ENCODE measurements at places on chromosomes 12 and 14.

GRCh38 chr12:130090542-130090941, 71.7 kb upstream of the FZD10 start:
- H3K4me3 ChIP-seq = no peak overlapping the region
- H3K4me1 ChIP-seq = peaks cover 19% of the 10 kb centered on the region
- no peak for DNase-seq
- no peak overlapping the region for H3K27ac ChIP-seq
- H3K27me3 ChIP-seq = no peaks in the 10 kb centered on the region

DNA sequence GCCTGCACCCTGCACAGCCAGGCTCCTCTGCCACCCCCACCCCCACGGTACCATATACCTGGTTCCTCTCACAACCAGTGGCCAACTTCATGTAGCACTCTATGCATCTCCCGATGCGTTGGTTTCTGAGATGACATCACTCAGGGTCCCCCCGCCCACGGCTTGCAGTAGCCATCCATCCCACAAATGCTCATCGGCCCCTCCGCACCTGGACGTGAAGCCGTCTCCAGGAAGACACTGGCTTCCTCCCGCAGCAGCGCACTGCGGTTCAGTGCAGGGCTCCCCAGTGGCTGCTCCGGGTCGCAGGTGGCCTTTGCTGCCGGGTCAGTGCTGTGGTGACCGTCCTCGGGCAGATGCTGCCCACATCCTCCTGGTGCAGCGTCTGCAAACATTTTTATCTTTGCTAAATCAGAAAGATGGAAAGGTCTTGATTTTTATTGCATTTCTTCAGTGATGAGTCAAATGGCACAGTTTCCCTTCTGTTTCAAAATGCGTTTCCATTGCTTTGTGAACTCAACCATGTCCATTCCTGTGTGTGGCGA, 27.5 kb upstream of the MMP17 start:
- peaks cover 19% of the 10 kb centered on the region for H3K36me3 ChIP-seq
- H3K27me3 ChIP-seq = no peaks in the 10 kb centered on the region
- no peak for DNase-seq
- no peak overlapping the region for H3K27ac ChIP-seq

- DNase-seq = no peak
- no peaks in the 10 kb centered on the region for H3K27me3 ChIP-seq
- H3K4me3 ChIP-seq = no peak overlapping the region
- H3K36me3 ChIP-seq = no peaks in the 10 kb centered on the region
These were observed 19.4 kb upstream of the SNX6 start for GRCh38 chr14:34649344-34649743.

DNA sequence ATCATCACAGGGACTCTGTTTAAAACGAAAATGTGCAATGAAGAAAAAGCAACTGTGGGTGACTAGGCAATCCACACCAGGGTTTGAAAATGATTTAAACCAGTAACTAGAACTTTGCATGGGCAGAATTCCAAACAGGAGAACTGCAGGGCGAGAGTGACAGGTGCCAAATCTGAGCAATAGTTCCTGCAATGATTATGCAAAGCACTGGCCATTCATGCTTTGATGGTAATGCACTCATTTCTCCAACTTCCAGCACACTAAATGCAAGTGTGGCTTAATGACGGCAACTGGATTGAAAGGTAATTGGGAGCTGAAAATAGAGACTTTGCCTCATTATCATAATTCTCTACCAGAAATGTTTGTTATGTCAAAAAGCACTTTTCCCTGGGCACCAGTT, 140.5 kb upstream of the TMCC3 start:
- DNase-seq = no peak
- no peaks in the 10 kb centered on the region for H3K36me3 ChIP-seq
- H3K4me3 ChIP-seq = no peak overlapping the region
- H3K27me3 ChIP-seq = no peaks in the 10 kb centered on the region
- peaks cover 6% of the 10 kb centered on the region for H3K4me1 ChIP-seq

- DNase-seq = no peak
- H3K4me3 ChIP-seq = no peak overlapping the region
- H3K27me3 ChIP-seq = peaks cover 11% of the 10 kb centered on the region
- no peak overlapping the region for H3K27ac ChIP-seq
- no peaks in the 10 kb centered on the region for H3K4me1 ChIP-seq
These were observed 47.7 kb upstream of the IGF1 start for GRCh38 chr12:102528111-102528510.

DNA sequence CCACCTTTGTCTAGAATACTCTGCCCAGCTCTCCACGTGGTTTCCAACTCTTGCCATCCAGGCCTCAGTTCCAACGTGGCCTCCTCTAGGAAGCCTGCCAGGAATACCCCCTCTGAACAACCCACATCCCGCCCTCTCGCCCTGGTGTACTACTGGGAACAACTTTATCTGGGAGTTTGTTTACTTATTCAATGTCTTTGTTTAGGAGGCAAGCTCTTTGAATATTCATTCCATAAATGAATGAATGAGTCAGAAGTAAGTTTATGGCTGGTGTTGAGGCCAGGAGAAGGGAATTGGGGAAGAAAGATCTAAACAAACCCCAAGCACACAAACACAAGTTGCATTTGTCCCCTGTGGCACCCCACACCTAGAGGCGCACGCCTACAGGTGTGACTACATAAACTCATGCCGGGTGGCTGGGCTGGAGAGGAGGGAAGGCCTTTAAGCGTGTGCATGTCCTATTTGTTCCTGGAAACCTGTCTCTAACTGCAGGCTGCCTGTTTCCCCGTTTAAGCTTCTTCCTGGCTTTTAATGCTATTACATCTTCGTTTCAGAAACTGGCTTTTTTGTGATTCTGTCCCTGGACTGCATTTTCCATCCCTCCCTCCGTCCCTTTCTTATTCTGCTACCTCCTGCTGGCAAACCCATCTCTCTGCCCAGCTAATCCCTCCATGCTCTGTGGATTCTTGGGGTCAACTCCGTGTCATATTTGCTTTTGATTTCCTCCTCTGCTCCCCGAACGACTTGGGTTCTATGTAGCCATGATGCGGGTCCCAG, 57.9 kb downstream of the FZD10 start:
- H3K4me1 ChIP-seq = no peaks in the 10 kb centered on the region
- no peak for DNase-seq
- H3K27me3 ChIP-seq = peaks cover 52% of the 10 kb centered on the region

- no peaks in the 10 kb centered on the region for H3K4me1 ChIP-seq
- DNase-seq = no peak
- no peak overlapping the region for H3K4me3 ChIP-seq
- no peak overlapping the region for H3K27ac ChIP-seq
- H3K36me3 ChIP-seq = no peaks in the 10 kb centered on the region
- no peaks in the 10 kb centered on the region for H3K27me3 ChIP-seq
These were observed 1815.8 kb upstream of the FLRT2 start for GRCh38 chr14:83714151-83714550.

- no peaks in the 10 kb centered on the region for H3K27me3 ChIP-seq
- H3K27ac ChIP-seq = peak overlapping the region; percentile 56
- H3K36me3 ChIP-seq = peaks cover 93% of the 10 kb centered on the region
- no peak overlapping the region for H3K4me3 ChIP-seq
- H3K4me1 ChIP-seq = peaks cover 1% of the 10 kb centered on the region
These were observed 24.5 kb downstream of the ZNF891 start for GRCh38 chr12:133105620-133106019.

DNA sequence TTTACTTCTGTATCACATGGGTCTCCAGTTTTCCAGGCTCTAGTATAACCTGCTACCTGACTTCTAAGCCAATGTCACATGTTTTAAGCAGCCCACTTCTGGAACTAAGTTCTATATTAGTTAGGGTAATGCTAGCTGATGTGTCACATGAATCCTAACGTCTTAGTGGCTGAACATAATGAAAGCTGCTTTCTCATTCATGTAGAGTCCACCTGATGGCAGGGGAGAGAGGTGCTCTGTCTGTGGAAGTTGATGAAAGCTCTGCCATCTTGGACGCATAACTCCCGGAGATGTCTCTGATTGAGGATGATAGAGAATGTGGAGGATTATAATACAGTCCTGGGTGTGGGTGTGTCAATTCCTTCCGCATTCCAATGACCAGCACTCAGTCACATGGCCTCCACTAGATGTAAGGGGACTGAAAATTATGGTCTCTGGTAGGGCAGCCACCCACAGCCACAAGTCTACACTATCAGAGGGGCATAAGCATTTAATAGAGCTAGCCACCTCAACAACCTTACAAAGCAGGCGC, 234.4 kb upstream of the CRY1 start:
- DNase-seq = no peak
- H3K27me3 ChIP-seq = no peaks in the 10 kb centered on the region
- peaks cover 36% of the 10 kb centered on the region for H3K36me3 ChIP-seq

- no peaks in the 10 kb centered on the region for H3K4me1 ChIP-seq
- H3K4me3 ChIP-seq = no peak overlapping the region
- DNase-seq = no peak
- no peak overlapping the region for H3K27ac ChIP-seq
These were observed 225.7 kb downstream of the TMTC2 start for GRCh38 chr12:82912406-82912805.

- peaks cover 11% of the 10 kb centered on the region for H3K4me1 ChIP-seq
- H3K27me3 ChIP-seq = peaks cover 45% of the 10 kb centered on the region
- no peak for DNase-seq
- no peak overlapping the region for H3K4me3 ChIP-seq
- H3K27ac ChIP-seq = no peak overlapping the region
These were observed 10.1 kb downstream of the TCL1A start for GRCh38 chr14:95703805-95704204.

- no peaks in the 10 kb centered on the region for H3K36me3 ChIP-seq
- no peak for DNase-seq
These were observed 648.5 kb downstream of the RPS29 start for GRCh38 chr14:48937541-48938195.

- H3K27me3 ChIP-seq = peaks cover 7% of the 10 kb centered on the region
- no peaks in the 10 kb centered on the region for H3K4me1 ChIP-seq
- DNase-seq = no peak
- H3K4me3 ChIP-seq = no peak overlapping the region
- no peak overlapping the region for H3K27ac ChIP-seq
These were observed 140.9 kb downstream of the EFCAB11 start for GRCh38 chr14:89813617-89814031.

- no peaks in the 10 kb centered on the region for H3K4me1 ChIP-seq
- peaks cover 5% of the 10 kb centered on the region for H3K36me3 ChIP-seq
- H3K27me3 ChIP-seq = no peaks in the 10 kb centered on the region
- no peak for DNase-seq
- no peak overlapping the region for H3K4me3 ChIP-seq
- H3K27ac ChIP-seq = no peak overlapping the region
These were observed 13.7 kb downstream of the OXA1L start for GRCh38 chr14:22780105-22780679.

GRCh38 chr12:73514672-73515071, 1023.0 kb upstream of the ATXN7L3B start:
- H3K4me3 ChIP-seq = no peak overlapping the region
- no peak overlapping the region for H3K27ac ChIP-seq
- no peaks in the 10 kb centered on the region for H3K4me1 ChIP-seq
- H3K36me3 ChIP-seq = no peaks in the 10 kb centered on the region
- no peak for DNase-seq

- no peaks in the 10 kb centered on the region for H3K4me1 ChIP-seq
- H3K36me3 ChIP-seq = no peaks in the 10 kb centered on the region
- DNase-seq = no peak
- no peak overlapping the region for H3K27ac ChIP-seq
- no peaks in the 10 kb centered on the region for H3K27me3 ChIP-seq
- no peak overlapping the region for H3K4me3 ChIP-seq
These were observed 207.6 kb downstream of the DAD1 start for GRCh38 chr14:22381408-22381760.

- peaks cover 13% of the 10 kb centered on the region for H3K4me1 ChIP-seq
- H3K36me3 ChIP-seq = no peaks in the 10 kb centered on the region
- H3K4me3 ChIP-seq = no peak overlapping the region
- no peak overlapping the region for H3K27ac ChIP-seq
These were observed 12.8 kb upstream of the MLEC start for GRCh38 chr12:120674097-120674636.

DNA sequence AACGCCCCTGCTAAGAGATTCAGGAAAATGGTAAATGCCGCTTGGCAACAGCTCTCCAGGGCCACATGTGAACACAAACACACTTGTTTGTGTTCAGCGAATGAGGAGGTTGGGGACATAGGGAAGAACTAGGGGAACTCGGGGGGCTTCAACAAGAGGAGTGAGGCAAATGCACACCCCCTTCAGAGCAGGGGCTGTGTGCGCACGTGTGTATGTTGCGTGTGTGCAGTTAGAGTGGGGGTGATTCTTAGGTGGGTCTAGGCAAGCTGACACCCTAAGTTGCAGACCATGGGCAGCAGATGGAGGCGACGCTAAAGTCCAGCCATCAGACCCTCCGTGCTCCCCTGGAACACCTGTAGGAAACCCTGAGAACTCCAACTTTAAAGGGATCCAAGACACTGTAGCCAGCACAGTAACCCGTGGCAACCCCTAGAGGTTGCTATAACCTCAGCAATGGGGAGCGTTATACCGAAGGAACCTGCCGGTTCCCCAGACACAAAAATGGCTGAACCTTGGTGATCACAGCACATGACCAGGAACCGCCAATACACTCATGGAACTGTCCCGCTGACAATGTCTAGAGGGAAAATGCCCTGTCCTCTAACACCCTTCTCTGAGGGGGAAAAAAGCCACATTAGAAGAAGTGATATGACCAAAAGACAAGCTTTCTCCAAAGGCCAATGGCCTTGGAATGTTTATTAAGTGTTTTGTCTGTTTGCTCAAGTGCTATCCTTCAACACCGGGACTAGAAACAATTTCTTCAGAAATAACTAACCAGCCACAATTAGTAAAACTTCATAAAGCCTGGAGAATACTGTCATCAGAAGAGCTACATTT, 86.5 kb upstream of the CEP83 start:
- H3K4me1 ChIP-seq = no peaks in the 10 kb centered on the region
- peaks cover 19% of the 10 kb centered on the region for H3K36me3 ChIP-seq
- peaks cover 4% of the 10 kb centered on the region for H3K27me3 ChIP-seq

- no peaks in the 10 kb centered on the region for H3K27me3 ChIP-seq
- H3K4me3 ChIP-seq = no peak overlapping the region
- no peaks in the 10 kb centered on the region for H3K36me3 ChIP-seq
- no peaks in the 10 kb centered on the region for H3K4me1 ChIP-seq
- no peak overlapping the region for H3K27ac ChIP-seq
- DNase-seq = no peak
These were observed 537.0 kb downstream of the SLC6A15 start for GRCh38 chr12:84375449-84376170.

DNA sequence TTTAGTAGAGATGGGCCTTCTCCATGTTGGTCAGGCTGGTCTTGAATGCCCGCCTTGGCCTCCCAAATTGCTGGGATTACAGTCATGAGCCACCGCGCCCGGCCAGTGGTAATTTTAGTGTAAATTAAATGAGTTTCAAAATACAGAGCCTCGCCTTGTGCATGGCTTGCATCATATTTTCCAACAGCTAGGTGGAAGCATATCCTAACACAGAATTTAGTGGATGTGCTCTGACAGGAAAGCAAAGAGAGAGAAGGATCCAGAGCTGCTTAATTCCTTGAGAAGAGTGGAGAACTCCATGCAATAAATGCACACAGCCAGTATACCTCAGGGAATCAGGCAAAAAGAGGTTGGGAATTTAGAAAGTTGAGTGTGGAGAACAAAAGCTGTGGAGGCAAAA, 2.5 kb downstream of the OR6C2 start:
- no peak for DNase-seq
- peaks cover 11% of the 10 kb centered on the region for H3K27me3 ChIP-seq
- no peak overlapping the region for H3K27ac ChIP-seq
- no peaks in the 10 kb centered on the region for H3K4me1 ChIP-seq
- H3K36me3 ChIP-seq = no peaks in the 10 kb centered on the region
- H3K4me3 ChIP-seq = no peak overlapping the region

All from activated naive CD8-positive, alpha-beta T cell treated with anti-CD3 and anti-CD28 coated beads for 36 hours (primary cell).